Thyroid gland (tissue), 4 donors: ENCODE measurements at places on chromosomes 12 and 14. TPM values are rescaled to one million over a fixed set of nuclear protein-coding genes. Genes with fewer than 3 reads are reported as not detected.

Gene SLC5A8
- 71.7 TPM for total RNA-seq

Gene MANSC4
- not detected for total RNA-seq

Gene STX2
- 18.0 TPM for total RNA-seq

Gene LHX5
- not detected for total RNA-seq

Gene MDGA2
- not detected for total RNA-seq

Gene SLC41A2
- 75.1 TPM for total RNA-seq

Gene PIANP
- total RNA-seq = 0.11 TPM

Gene SPIC
- total RNA-seq = not detected

GRCh38 chr12:65209655-65210043 lies 40.3 kb downstream of the LEMD3 start:
- no peaks in the 10 kb centered on the region for H3K4me1 ChIP-seq
- no peak overlapping the region for H3K27ac ChIP-seq
- H3K27me3 ChIP-seq = no peaks in the 10 kb centered on the region
- no peak overlapping the region for H3K4me3 ChIP-seq
- DNase-seq = no peak
- no peaks in the 10 kb centered on the region for H3K36me3 ChIP-seq

- no peak overlapping the region for H3K4me3 ChIP-seq
- no peaks in the 10 kb centered on the region for H3K4me1 ChIP-seq
- no peaks in the 10 kb centered on the region for H3K27me3 ChIP-seq
- H3K27ac ChIP-seq = peak overlapping the region; percentile 43
- H3K36me3 ChIP-seq = no peaks in the 10 kb centered on the region
- DNase-seq = no peak
Measured at GRCh38 chr12:96502477-96502876, 13.1 kb downstream of the CFAP54 start.

GRCh38 chr14:95544588-95544987 lies 9.7 kb downstream of the GLRX5 start:
- H3K4me1 ChIP-seq = no peaks in the 10 kb centered on the region
- H3K27me3 ChIP-seq = no peaks in the 10 kb centered on the region
- H3K4me3 ChIP-seq = no peak overlapping the region
- no peak for DNase-seq
- no peak overlapping the region for H3K27ac ChIP-seq

- H3K27ac ChIP-seq = no peak overlapping the region
- no peak for DNase-seq
- H3K36me3 ChIP-seq = peaks cover 84% of the 10 kb centered on the region
- no peak overlapping the region for H3K4me3 ChIP-seq
Measured at GRCh38 chr12:109191621-109192250, 75.3 kb downstream of the ACACB start.

DNA sequence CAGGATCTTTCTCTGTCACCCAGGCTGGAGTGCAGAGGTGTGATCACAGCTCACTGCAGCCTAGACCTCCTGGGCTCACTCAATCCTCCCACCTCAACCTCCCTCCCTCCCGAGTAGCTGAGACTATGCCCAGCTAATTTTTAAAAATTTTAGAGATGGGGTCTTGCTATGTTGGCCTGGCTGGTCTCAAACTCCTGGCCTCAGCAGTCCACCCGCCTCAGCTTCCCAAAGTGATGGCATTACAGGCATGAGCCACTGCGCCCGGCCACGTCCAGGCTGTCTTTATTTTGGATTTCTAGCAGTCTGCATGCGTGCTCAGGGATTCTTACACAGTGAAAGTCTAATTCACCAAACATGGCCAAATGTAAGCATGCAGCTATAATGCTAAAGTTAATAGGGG lies 17.8 kb downstream of the SLC8B1 start:
- H3K4me3 ChIP-seq = no peak overlapping the region
- H3K27me3 ChIP-seq = no peaks in the 10 kb centered on the region
- H3K4me1 ChIP-seq = no peaks in the 10 kb centered on the region
- no peak overlapping the region for H3K27ac ChIP-seq
- H3K36me3 ChIP-seq = peaks cover 15% of the 10 kb centered on the region

- no peaks in the 10 kb centered on the region for H3K27me3 ChIP-seq
- DNase-seq = no peak
- no peak overlapping the region for H3K27ac ChIP-seq
- H3K36me3 ChIP-seq = no peaks in the 10 kb centered on the region
Measured at GRCh38 chr12:28500373-28501024, 310.2 kb downstream of the CCDC91 start.

DNA sequence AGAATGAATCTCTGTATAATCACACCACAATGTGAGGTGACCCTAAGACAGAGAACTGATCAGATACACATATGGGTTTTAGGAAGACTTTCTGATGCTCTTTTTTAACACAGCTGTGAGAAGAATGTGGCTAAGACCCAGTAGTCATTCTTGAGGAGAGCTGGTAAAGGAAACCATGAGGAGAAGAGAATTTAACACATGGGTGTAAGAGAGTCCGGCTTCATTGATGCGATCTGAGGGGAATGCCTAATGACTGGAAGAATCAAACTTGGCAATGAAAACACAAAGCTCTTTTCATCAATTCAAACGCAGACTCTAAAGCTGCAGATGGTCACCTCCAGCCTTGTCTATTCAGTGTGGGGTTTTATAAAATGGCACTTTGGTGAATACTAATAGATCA lies 79.3 kb downstream of the FOXA1 start:
- no peak overlapping the region for H3K27ac ChIP-seq
- H3K4me3 ChIP-seq = no peak overlapping the region
- H3K27me3 ChIP-seq = no peaks in the 10 kb centered on the region
- no peaks in the 10 kb centered on the region for H3K4me1 ChIP-seq

- no peaks in the 10 kb centered on the region for H3K27me3 ChIP-seq
- no peaks in the 10 kb centered on the region for H3K4me1 ChIP-seq
- no peaks in the 10 kb centered on the region for H3K36me3 ChIP-seq
- no peak for DNase-seq
Measured at GRCh38 chr14:49992448-49992847, 99.6 kb downstream of the ARF6 start.

DNA sequence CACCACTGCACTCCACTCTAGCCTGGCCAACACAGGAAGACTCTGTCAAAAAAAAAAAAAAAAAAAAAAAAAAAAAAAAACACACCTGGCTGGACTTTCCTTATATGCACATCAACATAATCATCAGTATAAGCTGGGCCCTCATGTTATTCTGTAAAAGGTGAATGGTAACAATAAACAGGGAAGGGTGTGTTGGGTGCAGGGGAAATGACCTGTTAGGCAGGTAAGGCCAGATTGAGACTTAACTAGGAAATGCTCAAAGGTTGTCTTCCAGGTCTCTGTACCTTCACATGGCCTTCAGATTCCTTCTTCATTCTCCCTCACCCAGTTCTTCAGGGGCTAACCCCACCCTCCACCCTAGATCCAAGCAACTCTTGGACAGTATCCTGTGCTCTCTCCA lies 47.5 kb downstream of the ESR2 start:
- no peak overlapping the region for H3K4me3 ChIP-seq
- peaks cover 4% of the 10 kb centered on the region for H3K4me1 ChIP-seq
- DNase-seq = no peak
- H3K27ac ChIP-seq = no peak overlapping the region
- H3K27me3 ChIP-seq = no peaks in the 10 kb centered on the region

- H3K36me3 ChIP-seq = no peaks in the 10 kb centered on the region
- peaks cover 6% of the 10 kb centered on the region for H3K4me1 ChIP-seq
Measured at GRCh38 chr14:64536488-64537245, 3.9 kb upstream of the HSPA2 start.

DNA sequence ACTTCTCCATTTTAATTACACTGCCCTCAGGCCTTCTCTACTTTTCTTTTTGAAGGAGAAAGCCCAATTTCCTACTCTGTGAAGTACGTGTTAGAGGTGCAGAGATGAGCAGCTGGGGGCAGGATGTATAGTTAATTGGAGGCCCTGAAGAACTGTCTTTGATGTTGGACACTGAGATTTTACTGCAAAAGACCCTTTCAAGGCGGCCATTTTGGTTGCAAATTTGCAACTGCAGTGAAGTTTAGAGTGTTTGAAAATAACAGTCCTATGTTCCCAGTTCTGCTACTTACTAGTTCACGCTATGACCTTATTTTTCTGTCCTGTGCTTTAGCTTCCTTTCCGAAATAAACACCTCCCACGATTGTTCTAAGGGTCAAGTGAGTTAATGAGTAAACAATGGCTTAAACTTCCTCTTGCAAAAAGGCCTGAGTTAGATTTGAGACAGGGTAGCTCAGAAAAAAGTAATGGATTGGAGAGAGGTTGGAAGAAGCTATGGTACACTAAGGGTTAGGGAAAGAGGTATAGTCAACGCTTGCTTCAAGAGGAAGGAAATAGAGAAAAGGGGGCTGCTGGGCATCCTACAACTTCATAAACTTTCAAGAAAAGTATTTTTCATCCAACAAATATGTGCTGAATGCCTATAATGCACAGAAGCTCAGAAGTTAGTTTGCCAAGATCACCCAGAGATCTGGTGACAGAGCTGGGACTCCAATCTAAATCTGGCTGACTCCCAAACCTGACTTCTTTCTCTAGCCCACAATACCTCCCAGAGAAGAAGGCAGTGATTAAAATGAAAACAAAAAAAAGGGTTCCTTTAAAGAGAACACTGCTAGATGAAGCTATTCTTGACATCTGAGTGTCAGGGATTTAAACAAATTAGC lies 26.4 kb upstream of the DICER1 start:
- H3K36me3 ChIP-seq = no peaks in the 10 kb centered on the region
- no peaks in the 10 kb centered on the region for H3K27me3 ChIP-seq
- H3K4me3 ChIP-seq = no peak overlapping the region
- H3K27ac ChIP-seq = peak overlapping the region; percentile 47

DNA sequence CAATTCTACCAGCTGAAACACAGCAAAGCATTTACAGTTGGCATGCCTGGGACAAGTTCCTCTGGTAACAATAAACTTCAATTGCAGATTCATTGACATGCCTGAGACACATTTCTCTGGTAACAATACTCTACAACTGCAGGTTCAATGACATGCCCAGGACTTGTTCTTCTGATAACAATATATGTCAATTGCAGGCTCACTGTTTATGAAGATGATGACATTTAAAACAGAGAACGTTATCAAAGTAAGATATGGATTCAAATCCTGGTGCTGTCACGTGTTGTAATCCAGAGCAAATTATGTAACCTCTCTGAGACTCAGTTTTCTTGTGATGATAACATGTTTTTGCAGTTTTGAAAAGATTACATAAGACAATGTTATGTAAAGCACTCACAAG lies 20.5 kb downstream of the KITLG start:
- no peaks in the 10 kb centered on the region for H3K36me3 ChIP-seq
- H3K27me3 ChIP-seq = no peaks in the 10 kb centered on the region
- DNase-seq = no peak
- H3K4me3 ChIP-seq = no peak overlapping the region
- H3K4me1 ChIP-seq = no peaks in the 10 kb centered on the region
